Muscle of leg (tissue), 16 donors: ENCODE measurements at places on chromosomes 12 and 14. TPM values are rescaled to one million over a fixed set of nuclear protein-coding genes. Genes with fewer than 3 reads are reported as not detected.

DNA sequence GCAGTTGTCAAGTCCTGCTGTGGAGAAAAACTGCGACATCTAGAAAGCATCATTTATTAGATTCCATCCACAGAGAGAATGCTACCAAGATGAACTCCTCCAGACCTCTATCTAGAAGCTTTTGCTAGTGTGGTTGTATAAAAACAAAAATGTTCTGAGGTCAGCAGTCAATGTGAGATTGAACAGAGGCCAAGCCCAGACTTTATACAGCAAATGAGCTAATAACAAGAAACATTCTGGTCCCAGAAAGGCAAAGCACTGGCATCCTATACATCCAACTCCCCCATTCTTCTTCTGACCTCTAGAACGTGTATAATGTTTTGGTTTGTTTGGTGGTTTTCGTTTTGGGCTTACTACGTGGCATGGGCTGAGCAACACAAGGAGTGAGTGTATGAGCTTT lies 26.7 kb upstream of the RIN3 start:
- no peak overlapping the region for H3K4me3 ChIP-seq
- no peaks in the 10 kb centered on the region for H3K27me3 ChIP-seq
- peaks cover 20% of the 10 kb centered on the region for H3K4me1 ChIP-seq
- no peaks in the 10 kb centered on the region for H3K36me3 ChIP-seq
- no peak for DNase-seq
- H3K27ac ChIP-seq: no peak overlapping the region

DNA sequence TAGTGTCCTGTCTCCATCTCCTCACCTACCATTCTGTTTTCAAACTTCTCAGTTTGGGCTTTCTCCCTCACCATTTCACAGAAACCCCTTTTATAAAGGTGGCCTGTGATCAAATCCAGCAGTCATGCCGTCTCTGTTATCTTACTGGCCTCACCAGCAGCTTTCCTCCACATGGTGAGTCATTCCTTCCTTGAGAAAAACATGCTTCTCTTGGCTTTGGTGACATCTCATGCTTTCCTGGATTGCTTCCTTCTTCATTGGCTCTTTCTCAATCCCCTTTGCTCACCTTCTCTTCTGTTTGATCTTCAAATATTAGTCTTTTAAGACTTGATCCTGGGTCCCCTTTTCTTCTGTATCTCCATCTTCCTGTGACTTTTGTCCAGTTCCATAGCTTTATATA lies 164.9 kb downstream of the ANO4 start:
- no peak overlapping the region for H3K27ac ChIP-seq
- DNase-seq: no peak
- no peaks in the 10 kb centered on the region for H3K36me3 ChIP-seq
- H3K4me1 ChIP-seq: no peaks in the 10 kb centered on the region
- H3K27me3 ChIP-seq: no peaks in the 10 kb centered on the region

DNA sequence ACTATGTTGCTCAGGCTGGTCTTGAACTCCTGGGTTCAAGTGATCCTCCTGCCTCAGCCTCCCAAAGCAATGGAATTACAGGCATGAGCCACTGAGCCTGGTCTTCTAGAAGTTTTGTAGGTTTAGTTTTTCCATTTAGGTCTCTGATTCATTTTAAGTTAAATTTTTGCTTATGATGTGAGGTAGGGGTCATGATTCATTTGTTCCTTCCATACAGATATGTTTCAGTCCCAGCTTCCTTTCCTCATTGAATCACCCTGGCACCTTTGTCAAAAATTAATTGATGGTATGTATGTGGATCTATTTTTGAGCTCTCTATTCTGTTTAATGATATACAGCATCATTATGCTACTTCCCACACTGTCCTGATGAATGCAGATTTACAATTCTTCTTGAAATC lies 25.6 kb upstream of the CABP1 start:
- H3K27ac ChIP-seq: no peak overlapping the region
- no peak overlapping the region for H3K4me3 ChIP-seq
- H3K4me1 ChIP-seq: no peaks in the 10 kb centered on the region
- DNase-seq: no peak
- H3K36me3 ChIP-seq: no peaks in the 10 kb centered on the region

DNA sequence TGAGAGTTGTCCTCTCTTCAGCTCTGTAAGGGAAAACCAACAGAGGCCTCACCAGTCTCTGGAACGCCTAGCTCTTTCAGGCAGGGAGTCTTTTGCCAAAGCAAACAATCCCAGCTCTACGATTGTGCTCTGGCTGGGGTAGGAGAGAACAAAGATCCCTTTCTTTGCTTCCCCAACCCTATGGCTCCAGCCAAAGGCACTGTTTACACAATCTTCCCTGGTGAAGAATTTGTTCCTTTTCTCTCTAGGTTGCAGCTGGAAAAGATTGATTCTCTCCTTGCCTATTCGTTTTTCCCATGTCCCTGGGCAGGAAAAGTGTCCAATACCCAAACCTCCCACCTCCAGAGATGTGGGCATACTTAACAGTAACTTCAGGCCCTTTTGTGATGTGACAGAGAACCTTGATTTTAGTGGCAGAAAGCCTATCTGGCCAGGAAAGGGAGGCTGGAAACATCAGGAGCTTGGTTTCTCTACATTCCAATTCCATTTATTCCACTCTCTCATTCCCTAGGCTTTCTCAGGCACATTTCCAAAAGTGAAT lies 16.8 kb downstream of the ATP5MC2 start:
- no peak overlapping the region for H3K4me3 ChIP-seq
- H3K27me3 ChIP-seq: no peaks in the 10 kb centered on the region
- DNase-seq: peak; percentile 86

GRCh38 chr12:85244561-85244960 lies 35.5 kb upstream of the ALX1 start:
- DNase-seq: no peak
- no peaks in the 10 kb centered on the region for H3K4me1 ChIP-seq

- H3K36me3 ChIP-seq: no peaks in the 10 kb centered on the region
- no peak overlapping the region for H3K27ac ChIP-seq
- H3K27me3 ChIP-seq: no peaks in the 10 kb centered on the region
- H3K4me1 ChIP-seq: no peaks in the 10 kb centered on the region
- DNase-seq: no peak
- no peak overlapping the region for H3K4me3 ChIP-seq
Observed at GRCh38 chr12:104257913-104258472, 42.4 kb downstream of the TXNRD1 start.

GRCh38 chr12:67122584-67122983 lies 146.6 kb upstream of the CAND1 start:
- H3K27ac ChIP-seq: no peak overlapping the region
- DNase-seq: no peak
- no peaks in the 10 kb centered on the region for H3K4me1 ChIP-seq
- no peaks in the 10 kb centered on the region for H3K36me3 ChIP-seq

- peak overlapping the region; percentile 92 for H3K4me3 ChIP-seq
- peak; percentile 99 for DNase-seq
- H3K4me1 ChIP-seq: peaks cover 24% of the 10 kb centered on the region
- H3K27me3 ChIP-seq: no peaks in the 10 kb centered on the region
- peak overlapping the region; percentile 100 for H3K27ac ChIP-seq
- peaks cover 24% of the 10 kb centered on the region for H3K36me3 ChIP-seq
Observed at GRCh38 chr12:122974274-122974891, 661 bp upstream of the OGFOD2 start.

GRCh38 chr12:1530592-1531152 lies 63.7 kb downstream of the FBXL14 start:
- H3K27me3 ChIP-seq: peaks cover 70% of the 10 kb centered on the region
- H3K27ac ChIP-seq: no peak overlapping the region
- no peak for DNase-seq
- peak overlapping the region; percentile 54 for H3K4me3 ChIP-seq

DNA sequence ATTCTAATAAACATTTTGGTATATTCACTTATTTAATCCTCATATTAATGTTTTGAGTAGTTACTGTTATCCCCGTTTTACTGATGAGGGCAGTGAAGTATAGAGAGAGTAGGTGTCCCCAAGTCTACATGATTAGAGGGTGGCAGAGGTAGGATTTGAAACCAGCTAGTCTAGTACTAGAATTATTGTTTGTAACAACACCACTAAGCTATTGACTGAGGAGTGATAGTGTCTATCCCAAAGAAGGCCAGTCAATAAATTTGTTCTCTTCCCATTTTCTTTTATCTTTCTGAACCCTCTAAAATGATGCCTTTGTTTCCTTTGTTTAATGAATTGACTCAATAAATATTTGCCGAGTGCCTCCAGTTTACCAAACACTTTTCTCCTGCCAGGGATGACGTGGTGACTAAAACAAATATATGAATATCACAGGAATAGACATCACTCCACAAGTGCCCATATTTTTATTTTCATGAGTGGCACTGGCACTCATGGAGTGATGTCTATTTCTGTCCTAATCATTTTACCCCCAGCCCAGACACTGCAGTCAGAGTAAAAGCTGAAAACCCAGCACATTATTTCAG lies 247.5 kb downstream of the SLC16A7 start:
- no peak overlapping the region for H3K27ac ChIP-seq
- H3K4me3 ChIP-seq: no peak overlapping the region
- no peaks in the 10 kb centered on the region for H3K27me3 ChIP-seq
- no peak for DNase-seq
- H3K36me3 ChIP-seq: no peaks in the 10 kb centered on the region

GRCh38 chr12:117159674-117160073 lies 30.6 kb downstream of the FBXO21 start:
- no peaks in the 10 kb centered on the region for H3K27me3 ChIP-seq
- no peaks in the 10 kb centered on the region for H3K4me1 ChIP-seq
- peaks cover 89% of the 10 kb centered on the region for H3K36me3 ChIP-seq
- H3K27ac ChIP-seq: no peak overlapping the region
- DNase-seq: no peak

- peaks cover 28% of the 10 kb centered on the region for H3K4me1 ChIP-seq
- DNase-seq: no peak
- no peak overlapping the region for H3K4me3 ChIP-seq
- peak overlapping the region; percentile 85 for H3K27ac ChIP-seq
- H3K27me3 ChIP-seq: no peaks in the 10 kb centered on the region
Observed at GRCh38 chr14:54685286-54685845, 118.4 kb downstream of the SAMD4A start.

DNA sequence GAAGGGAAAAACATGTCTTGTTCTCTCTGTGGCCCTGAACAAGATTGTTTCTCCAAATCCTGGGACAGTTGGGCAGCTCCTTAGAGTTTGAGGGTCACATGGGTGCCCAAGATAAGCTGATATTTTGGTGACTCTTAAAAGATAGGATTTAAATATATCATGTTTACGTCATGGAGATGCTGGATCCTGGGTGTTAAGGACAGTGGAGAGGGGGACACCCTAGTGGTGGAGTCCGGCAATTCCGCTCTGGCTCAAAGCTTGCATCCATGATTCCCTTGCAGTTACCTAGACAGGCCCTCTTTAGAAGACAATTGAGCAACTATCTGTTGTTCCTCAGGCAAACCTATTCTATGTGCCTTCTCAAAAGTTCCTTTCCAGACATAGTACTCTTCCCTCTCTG lies 101.8 kb downstream of the CMKLR1 start:
- H3K27me3 ChIP-seq: peaks cover 13% of the 10 kb centered on the region
- H3K36me3 ChIP-seq: no peaks in the 10 kb centered on the region
- no peak overlapping the region for H3K4me3 ChIP-seq

- H3K27me3 ChIP-seq: no peaks in the 10 kb centered on the region
- H3K4me1 ChIP-seq: no peaks in the 10 kb centered on the region
Observed at GRCh38 chr12:131082290-131083194, 128.8 kb downstream of the ADGRD1 start.

DNA sequence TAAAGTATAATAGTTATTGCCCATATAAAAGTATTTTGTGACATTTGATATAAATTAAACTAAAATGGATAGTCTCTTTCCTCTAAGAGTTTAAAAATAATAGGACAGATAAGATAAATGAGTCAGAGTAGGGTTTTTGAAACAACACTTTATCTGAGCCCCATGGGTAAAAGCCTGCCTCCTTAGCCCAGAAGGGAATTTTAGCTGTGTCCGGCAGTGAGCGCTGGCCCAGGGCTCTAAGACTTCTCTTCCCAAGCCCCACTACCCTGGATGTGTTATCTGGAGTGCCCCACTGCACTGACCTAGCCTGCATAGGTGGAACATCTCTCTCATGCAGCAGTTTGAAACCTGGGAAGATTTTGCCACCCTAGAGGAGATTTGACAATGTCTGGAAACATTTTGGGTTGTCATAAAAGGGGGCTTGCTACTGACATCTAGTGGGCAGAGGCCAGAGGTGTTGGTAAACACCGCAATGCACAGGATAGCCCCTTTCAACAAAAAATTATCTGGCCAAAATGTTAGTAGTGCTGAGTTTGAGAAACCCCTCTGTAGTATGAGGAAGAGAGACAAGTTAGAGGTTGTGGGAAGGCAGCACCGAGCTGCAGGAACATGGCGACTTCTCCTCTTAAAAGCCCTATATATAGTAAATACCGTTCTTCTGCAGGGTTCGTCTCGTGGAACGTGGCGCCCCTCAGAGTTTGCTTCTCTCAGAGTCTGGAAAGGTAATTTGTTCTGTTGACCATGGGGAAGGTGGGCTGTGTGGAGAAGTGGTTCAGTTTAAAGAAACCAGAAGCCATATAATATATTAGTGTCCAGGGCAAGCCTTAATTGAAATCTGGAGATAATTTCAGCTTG lies 29.3 kb upstream of the ATF1 start:
- no peak overlapping the region for H3K27ac ChIP-seq
- H3K4me1 ChIP-seq: no peaks in the 10 kb centered on the region
- H3K4me3 ChIP-seq: no peak overlapping the region
- H3K36me3 ChIP-seq: peaks cover 80% of the 10 kb centered on the region
- peak; percentile 60 for DNase-seq

- H3K4me3 ChIP-seq: peak overlapping the region; percentile 65
- H3K4me1 ChIP-seq: peaks cover 16% of the 10 kb centered on the region
Observed at GRCh38 chr12:112939761-112940381, 1.6 kb downstream of the OAS3 start.

Gene MEG3
- total RNA-seq: 2,358 TPM

Gene REM2
- 0.13 TPM for total RNA-seq

Gene KLRF2
- total RNA-seq: not detected

Gene COL2A1
- 88.7 TPM for total RNA-seq

Gene SLC6A12
- total RNA-seq: 0.40 TPM

Gene P3H3
- total RNA-seq: 23.1 TPM

Gene RPL10L
- total RNA-seq: not detected
